Activated CD8-positive, alpha-beta memory T cell treated with anti-CD3 and anti-CD28 coated beads for 4 hours (primary cell): ENCODE measurements at places on chromosomes 7 and 10.

DNA sequence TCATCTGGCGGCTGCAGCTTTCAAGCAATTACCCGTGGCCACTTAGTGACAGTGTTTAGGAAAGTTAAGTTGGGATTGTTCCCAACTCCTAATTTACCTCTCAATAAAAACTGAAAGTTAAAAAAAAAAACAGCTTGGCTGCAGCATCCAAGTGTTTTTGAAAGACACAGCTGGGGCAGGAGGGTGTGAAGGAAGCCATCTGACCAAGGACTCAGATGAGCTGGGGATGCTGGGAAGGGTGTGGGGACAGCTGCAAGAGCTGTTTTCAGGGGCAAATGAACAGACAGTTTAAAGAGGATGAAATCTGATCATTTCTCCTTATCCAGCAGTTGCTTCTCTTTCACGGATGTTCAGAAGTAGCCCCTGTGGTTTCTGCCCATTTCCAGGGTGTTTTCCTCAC lies 129.2 kb upstream of the CDCA7L start:
- no peak for DNase-seq

DNA sequence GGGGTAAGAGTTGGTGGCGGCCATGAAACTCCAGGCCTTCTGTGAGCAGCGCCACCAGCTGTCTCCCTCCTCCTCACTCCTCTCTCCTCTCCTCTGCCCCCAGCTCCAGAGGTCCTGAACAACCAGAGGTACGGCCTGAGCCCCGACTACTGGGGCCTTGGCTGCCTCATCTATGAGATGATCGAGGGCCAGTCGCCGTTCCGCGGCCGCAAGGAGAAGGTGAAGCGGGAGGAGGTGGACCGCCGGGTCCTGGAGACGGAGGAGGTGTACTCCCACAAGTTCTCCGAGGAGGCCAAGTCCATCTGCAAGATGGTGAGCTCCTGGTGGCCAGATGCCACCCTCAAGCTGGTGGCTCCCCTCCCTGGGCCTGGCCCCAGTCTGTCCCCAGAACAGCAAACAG lies 99.1 kb downstream of the RGS10 start:
- DNase-seq, result no peak

DNA sequence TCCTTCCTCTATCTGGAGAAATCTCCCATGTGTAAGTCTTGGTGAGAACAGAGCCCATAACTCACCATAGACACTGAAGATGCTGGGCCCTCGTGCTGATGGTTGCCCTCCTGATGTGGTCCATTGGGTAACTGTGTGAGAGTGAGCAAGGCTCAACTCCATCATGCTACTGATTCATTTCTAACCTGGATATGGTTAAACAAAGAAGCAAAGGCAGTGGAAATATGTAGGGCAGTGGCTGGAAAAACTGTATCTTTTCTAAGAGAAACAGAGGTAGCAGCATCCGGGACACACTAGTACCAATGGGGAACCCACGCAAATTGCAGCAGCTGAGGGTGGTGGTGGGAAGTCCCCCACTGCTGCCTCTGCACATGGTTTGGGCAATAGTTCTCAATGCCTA lies 221.7 kb downstream of the KLF6 start:
- DNase-seq, result no peak

DNA sequence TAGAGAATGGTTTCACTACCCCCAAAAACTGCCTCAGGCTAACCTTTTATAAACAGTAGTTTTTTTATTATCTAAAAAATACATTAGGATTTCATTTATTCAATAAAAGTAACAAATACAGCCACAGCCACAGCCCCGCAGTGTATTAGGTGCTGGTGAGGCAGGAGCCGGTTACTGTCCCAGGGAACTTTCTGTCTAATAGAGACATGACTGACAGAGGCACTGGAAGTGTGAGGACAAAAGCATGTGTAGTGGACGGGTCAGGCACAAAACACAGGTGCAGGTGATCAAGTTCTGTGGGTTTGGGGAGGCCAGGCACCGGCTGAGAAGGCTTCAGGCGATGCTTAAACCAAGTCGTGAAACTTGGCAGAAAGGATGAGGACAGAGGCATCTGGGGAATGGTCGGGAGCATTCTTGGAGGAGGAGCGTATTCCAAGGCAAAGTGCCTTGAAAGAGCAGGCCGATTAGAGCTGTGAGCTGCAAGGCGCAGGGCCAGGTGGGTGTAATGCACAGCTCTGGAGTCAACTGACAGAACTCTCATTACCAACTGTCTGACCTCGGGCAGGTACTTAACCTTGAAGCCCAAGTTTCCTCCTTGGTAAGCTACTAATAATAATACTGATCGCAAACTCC lies 138.2 kb downstream of the USP6NL start:
- no peak for DNase-seq

DNA sequence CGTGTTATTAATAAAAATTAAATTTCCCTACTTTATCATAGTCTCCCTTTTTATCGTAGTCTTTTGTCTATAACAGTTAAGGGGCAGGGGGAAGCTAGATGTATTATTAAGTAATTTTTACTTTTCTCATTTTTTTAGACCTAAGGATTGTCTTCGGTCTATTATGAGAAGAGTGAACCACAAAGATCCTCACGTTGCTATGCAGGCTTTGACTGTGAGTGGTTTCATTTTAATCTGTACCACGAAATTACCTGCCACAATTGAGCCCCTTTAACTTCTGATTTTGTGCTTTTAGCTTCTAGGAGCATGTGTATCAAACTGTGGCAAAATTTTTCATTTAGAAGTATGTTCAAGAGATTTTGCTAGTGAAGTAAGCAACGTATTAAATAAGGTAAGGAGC lies 40.6 kb downstream of the STAM start:
- no peak for DNase-seq

- no peak for DNase-seq
Observed at GRCh38 chr7:91789558-91789957, 90.9 kb downstream of the MTERF1 start.

DNA sequence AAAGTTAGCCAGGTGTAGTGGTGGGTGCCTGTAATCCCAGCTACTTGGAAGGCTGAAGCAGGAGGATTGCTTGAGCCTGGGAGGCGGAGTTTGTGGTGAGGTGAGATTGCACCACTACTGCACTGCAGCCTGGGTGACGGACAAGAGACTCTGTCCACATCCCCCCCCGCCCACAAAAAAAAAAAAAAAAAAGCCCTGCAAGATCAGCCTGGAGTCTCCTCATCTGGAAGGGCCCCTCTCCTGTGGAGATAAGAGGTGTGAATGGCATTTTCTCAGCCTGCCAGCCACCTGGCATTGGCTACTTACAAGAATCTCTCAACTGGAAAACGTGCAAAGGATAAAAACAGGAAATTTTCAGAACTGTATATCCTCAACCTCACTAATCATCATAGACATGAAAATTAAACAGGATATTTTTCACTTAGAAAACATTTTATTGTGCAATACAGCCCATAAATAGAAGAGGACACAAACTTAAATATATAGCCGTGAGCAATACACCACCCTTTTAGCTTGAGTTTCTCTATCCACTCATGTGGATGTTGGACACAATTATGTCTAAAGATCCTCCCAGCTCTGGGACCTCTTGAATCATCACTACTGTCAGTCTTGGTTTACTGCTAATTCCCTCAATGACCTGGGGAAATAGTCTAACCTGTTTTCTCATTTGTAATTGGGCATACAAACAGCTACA lies 11.3 kb upstream of the TSPAN15 start:
- DNase-seq, result no peak

DNA sequence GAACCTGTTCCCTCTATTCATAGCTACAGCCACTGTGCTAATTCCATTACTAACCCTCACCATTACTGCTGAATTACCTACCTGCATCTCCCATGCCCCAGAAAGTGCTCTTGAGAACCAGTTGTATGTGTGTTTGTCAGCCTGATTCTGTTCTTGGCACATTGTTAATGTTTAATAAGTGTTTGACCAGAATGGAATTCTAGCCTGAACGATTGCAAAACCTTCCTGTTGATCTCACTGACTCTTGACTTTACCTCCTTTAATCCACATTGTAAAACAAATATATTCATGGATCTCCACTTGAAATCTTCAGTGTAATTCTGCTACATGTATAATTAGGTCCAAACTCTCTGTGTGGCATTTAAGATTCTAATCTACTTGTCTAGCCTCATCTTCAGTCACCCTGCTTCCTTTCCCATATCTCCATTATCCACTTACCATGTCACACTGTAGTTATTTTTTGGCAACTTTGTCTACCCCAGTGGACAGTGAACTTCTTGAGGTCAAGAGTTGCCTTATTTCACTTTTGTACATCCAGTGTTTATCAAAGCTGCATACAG lies 4.9 kb downstream of the ZNF277 start:
- DNase-seq, result no peak

DNA sequence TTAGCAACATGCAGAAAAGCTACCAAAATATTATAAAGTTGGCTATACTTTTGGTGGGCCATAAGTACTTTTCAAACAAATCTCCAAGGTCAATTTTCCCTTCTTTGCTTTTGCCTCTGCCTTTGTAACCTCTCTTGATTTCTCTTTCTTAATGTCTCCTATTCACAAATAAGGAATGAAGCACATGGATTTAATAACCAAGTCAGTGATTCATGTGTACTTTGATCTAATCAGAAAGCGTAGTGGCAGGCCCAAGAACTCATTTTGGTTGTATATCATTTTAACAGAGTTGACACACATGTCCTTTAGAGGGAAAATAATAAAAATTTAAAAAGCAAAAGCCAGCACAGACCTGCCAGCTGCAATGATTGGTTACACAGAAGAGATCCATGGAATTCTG lies 93.7 kb downstream of the FZD1 start:
- DNase-seq, result no peak

DNA sequence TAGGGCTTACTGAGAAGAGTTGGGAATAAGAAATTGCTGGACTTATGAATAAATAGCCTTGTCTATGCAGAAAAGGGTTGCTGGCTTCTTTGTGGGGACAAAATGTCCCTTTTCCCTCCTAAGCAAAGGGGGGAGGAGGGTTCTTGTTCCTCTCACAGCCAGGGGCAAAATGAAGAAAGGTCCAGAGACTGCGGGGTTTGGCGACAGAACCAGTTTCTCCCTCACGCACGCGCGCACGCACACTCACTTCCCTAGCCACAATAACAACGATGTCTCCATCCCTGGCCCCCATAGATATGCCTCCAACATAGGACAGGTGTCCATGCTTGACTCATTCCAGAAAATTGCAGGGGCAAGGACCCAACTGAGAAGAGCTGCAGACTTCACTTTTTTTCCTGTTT lies 3.3 kb downstream of the ZMIZ1 start:
- no peak for DNase-seq

DNA sequence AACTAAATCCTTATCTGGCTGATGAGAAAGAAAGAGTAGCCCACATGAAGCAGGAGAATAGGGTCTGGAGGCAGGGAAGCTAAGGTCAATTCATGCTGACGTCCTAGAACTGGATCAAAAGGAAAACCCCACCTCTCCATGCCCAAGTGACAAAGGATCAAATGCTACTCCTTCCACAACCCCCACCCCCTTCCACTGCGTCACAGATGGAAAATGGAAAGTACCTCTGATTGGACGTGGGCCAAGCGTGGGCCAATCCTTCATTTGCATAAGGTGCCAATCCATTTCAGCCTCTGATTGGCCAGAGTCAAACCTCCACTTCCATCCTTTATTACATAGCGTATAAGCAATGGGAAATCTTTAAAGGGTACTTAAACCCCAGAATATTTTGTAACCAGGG lies 431.3 kb upstream of the ETV1 start:
- DNase-seq, result no peak

DNA sequence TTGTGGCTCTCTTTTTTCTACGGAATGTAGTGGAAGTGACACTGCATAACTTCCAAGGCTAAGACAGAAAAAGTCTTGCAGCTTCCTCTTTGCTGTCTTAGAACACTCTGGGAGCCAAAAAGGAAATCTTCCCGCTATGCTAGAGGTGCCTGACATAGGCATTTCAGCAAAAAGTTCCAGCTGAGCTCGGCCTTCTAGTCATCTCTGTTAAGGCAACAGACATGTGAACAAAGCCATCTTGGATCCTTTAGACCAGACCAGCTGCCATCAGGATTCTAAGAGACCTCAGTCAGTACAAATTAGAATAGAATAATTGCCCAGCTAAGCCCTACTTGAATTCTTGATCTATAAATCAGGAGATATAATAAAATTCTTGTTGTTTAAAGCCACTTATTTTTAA lies 16.3 kb upstream of the COL1A2 start:
- DNase-seq, result no peak

GRCh38 chr7:68861171-68861570 lies 737.1 kb upstream of the AUTS2 start:
- no peak for DNase-seq

DNA sequence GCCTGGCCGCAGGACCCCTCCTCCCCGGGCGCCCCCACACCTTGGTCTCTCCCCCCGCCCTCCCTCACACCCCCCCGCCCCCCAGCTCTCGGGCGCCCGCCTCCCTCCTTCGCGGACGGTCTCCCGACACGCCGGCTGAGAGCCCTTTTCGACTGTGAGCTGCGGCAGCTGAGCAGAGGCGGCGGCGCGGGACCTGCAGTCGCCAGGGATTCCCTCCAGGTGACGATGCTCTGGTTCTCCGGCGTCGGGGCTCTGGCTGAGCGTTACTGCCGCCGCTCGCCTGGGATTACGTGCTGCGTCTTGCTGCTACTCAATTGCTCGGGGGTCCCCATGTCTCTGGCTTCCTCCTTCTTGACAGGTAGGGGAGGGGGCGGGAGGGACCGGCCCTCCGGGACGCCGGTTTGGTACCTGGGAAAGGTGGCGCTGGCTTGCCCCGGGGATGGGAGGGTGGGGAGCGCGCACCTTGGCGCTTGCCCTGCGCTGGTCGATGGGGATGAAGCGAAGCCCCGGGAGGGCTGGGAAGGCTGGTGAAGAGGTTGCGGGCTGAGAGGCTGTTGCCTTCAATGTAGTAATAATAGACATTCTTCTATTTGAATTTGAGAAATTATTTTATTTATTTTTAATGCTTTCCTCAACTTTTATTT lies at the start of gene BMPER:
Gene BMPER, plus strand, starts transcription at position 151 of the 644 bp plus-strand sequence. Its CDS starts 75 bp downstream, at position 226.
- DNase-seq, result no peak

GRCh38 chr10:16049050-16049449 lies 188.7 kb upstream of the MINDY3 start:
- no peak for DNase-seq

GRCh38 chr10:13346283-13347042 lies 1.6 kb downstream of the SEPHS1 start:
- no peak for DNase-seq

DNA sequence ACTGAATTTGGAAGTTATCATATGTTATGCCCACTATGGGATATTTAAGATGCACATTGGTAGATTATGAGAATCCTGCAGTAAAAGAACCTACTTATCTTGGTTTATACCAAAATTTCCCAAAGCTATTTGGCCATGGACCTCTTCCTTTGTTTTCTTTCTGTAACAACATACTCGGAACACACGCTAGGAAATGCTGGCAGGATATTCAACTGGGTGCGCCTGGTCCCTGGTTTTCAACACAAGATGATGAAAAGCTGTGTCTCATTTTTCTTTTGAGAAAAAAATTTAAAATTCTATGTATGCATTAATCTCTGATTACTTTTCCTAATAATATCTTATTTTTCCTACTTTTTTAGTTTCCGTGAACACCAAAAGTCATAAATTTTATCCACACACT lies 128.5 kb upstream of the NRP1 start:
- no peak for DNase-seq

- DNase-seq, result no peak
Observed at GRCh38 chr10:127973791-127974311, 66.9 kb downstream of the PTPRE start.
